ENCODE measurements at places on chromosomes 4 and X.

DNA sequence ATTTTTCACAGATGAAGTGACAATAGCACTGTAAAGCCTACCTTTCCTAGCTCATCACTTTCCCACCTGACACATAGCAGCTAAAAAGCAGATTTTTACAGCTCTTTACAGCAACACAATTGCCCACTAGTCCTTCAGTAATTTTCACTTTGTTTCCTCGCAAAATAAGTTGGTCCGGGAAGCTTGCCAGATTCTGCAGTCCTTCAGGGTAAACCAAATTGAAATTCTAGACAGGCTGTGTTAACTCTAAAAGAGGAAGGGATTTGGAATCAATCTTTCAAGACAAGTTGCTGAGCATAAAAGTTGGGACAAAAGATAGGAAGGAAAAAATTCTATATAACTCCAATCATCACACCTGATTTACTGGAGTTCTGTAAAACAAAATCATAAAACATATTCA is 8.7 kb downstream of the C1QTNF7 start:
- DNase-seq, result peak; percentile 57

DNA sequence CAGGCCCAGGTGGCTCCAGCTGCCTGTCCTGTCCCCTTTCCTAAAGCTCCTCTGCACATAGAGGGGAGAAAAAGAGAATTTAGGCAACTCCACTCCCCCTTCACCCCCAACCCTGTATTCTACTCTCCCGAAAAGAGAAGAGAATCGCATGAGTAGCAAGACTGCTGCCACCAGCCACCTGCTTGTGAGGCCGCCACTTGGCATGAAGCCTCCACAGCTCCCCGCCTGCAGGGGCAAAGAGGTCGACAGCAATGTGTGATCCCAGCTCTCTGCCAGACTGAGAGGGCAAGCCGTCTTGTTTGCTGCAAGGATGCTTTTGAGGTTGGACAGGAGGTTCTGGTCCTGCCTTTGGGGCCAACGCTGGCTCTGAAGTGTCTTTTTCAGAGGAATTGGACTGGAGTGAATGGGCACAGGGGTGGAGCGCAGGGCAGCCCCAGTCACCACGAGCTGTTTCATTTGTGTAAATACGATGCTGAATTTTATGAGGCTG is 77.1 kb downstream of the STARD8 start:
- no peak for DNase-seq

- no peak for DNase-seq
Observed at GRCh38 chr4:36332023-36332781, 50.8 kb downstream of the DTHD1 start.

GRCh38 chr4:145881989-145882388 is 56.6 kb downstream of the ZNF827 start:
- DNase-seq, result no peak

DNA sequence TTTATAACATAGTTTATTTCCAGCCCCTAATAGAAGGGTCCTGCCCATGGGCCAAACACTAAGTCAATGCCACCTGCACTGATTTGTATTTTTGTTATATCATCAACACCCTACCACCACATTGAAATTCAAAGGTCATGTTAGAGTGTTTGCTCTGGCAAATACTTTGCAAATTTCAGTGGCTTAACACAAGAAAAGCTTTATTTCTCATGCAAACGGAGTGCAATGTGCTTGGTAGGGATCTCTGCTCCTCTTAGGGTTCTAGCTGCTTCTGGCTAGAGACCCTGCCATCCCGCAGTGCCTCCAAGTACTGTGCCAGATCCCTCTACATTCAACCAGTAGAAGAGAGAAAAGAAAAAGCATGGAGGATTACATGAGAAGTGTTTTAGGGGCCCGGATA is 230.8 kb upstream of the TET2 start:
- DNase-seq, result no peak

DNA sequence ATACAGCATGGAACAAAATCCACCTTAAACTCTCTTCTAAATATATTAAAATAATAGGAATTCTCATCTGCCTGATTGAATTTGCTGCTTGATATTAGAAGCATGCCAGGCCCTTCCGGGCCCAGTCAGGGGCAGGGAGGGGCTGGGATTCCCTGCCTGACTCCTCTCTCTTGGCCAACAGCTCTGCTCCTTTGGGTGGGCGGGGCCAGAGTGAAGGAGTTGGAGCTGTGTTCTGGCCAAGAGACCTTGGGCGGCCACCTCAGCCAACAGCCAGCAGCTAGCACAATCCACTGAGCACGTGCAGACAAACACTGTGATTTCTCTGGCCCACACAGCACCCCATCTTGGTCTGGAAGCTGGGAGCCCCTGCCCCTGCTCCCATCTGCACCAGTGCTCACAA is 140.3 kb downstream of the PJA1 start:
- no peak for DNase-seq

- peak; percentile 83 for DNase-seq
Observed at GRCh38 chrX:129523079-129523911, at the start of gene SMARCA1. Gene SMARCA1 (minus strand): TSS chrX:129523490. CDS start chrX:129523370, 120 bp downstream.

GRCh38 chr4:126992910-126993309 is 639.8 kb upstream of the INTU start:
- DNase-seq, result no peak

- no peak for DNase-seq
Observed at GRCh38 chr4:183920512-183920911, 15.4 kb downstream of the STOX2 start.

DNA sequence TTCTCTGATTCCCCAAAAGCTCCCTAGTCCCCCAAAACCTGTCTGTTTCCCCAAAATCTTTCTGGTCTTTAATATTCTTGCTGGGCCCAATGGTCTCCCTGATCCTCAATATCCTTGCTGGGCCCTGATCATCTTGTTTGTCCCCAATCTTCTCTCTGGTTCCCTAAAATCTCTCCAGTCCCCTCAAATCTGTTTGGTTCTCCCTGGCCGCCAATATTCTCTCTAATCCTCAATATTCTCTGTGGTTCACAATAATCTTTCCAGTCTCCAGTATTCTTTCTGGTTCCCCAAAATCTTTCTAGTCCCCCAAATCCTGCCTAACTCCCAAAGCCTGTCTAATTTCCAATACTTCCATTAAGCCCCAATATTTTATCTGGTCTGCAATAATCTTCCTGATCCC is 18.5 kb downstream of the P2RY8 start:
- no peak for DNase-seq

- DNase-seq, result no peak
Observed at GRCh38 chr4:79922011-79922410, 151.0 kb downstream of the ANTXR2 start.

DNA sequence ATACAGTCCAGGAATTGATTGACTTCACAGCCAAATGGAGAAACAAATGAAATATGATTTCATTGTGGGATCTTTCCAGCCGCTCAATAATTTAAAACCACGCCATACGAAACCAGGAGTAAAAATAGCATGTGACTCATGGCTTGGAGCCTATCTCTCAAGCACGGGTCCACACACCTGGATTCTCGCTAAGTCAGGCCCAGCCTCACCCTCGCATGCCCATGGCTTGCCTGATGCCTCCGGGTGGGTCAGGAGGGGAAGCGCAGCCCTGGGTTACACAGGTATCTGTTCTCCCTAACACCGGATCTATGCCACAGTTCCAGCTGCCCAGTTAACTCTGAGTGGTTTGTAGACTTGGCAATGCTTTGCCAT is 5.6 kb upstream of the ABLIM2 start:
- no peak for DNase-seq

DNA sequence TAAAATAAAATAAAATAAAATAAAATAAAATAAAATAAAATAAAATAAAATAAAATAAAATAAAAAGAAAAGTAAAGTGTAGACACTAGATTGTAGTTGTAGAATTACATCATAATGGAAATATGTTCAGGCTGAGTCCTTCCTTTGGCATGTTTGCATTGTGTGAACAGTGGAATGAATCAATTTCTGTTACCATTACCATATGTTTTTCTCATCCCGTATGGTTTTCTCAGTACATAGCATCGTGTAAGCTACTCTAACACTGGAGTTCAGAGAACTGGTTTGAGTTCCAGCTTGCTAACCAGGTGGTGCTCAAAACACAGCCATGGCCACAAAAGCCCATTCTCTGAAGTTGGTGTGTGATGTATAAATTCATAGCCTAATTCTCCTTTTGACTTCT is 45.9 kb downstream of the USP11 start:
- no peak for DNase-seq

- peak; percentile 1 for DNase-seq
Observed at GRCh38 chrX:134144231-134144630, 92.8 kb upstream of the CCDC160 start.

- peak; percentile 1 for DNase-seq
Observed at GRCh38 chr4:75511841-75512240, 2.4 kb downstream of the RCHY1 start.

DNA sequence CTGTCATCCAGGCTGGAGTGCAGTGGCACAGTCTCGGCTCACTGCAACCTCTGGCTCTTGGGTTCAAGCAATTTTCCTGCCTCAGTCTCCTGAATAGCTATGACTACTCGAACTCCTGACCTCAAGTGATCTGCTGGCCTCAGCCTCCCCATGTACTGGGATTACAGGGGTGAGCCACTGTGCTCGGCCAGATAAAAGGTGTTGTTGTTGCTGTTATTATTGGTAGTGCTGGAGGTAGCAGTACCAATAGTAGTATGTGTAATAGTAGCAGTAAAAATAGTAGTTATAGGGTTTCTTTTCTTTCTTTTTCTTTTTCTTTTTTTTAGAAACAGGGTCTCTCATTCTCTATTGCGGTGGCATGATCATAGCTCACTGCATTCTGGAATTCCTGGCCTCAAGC is 592.1 kb downstream of the ARAP2 start:
- no peak for DNase-seq

- DNase-seq, result no peak
Observed at GRCh38 chrX:115472131-115472530, 88.8 kb upstream of the PLS3 start.

- DNase-seq, result no peak
Observed at GRCh38 chr4:110637408-110638088, 14.7 kb upstream of the PITX2 start.

- DNase-seq, result no peak
Observed at GRCh38 chrX:45710081-45710801, 509.6 kb upstream of the DIPK2B start.

DNA sequence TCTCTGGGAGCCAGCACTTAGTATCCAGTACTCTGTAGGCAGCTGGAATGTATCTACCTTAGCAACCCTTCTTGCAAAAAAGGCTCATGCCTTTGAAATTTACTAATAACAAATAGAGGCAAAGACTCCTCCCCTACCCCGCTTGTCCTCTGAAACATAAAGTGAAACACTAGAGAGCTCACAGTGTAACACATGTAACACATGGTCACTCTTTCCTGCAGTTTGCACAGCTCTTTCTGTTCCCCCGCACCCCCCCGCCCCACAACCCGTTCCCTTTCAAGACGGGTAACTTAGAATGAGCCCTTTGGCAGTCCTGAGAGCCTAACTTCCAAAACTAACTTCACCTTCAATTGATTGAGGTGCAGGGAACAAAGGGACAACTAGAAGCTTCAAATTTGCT is 6.0 kb upstream of the BCORL1 start:
- DNase-seq, result no peak

- DNase-seq, result no peak
Observed at GRCh38 chrX:134210465-134210864, 26.5 kb upstream of the CCDC160 start.

- DNase-seq, result no peak
Observed at GRCh38 chr4:3199653-3200422, 49.1 kb upstream of the MSANTD1 start.

- DNase-seq, result no peak
Observed at GRCh38 chrX:115341421-115341820, 51.9 kb downstream of the LUZP4 start.

GRCh38 chrX:46686003-46686645 is 72.8 kb downstream of the SLC9A7 start:
- DNase-seq, result no peak

- DNase-seq, result no peak
Observed at GRCh38 chrX:13033193-13033592, 11.2 kb downstream of the FAM9C start.

DNA sequence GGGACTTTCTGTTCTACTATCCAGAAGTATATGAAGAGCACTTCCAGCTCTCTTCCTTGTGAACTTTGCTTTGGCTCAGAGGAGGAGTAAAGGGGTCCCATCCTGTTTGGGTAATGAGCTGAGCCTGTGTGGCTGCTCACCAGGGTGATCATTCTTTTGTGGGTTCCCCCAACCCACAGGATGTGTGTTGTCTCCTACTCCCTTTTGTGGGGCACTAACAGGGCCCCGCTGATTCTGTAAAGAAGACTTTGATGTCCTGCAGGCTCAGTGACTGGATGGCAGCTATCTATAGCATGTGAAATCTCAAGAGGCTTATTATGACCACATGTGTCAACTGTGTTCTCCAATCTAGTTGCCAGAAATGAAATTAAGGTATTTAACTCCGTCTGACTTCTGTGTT is 40.8 kb downstream of the ZNF518B start:
- no peak for DNase-seq

- DNase-seq, result no peak
Observed at GRCh38 chr4:3244002-3244401, 5.0 kb upstream of the MSANTD1 start.

DNA sequence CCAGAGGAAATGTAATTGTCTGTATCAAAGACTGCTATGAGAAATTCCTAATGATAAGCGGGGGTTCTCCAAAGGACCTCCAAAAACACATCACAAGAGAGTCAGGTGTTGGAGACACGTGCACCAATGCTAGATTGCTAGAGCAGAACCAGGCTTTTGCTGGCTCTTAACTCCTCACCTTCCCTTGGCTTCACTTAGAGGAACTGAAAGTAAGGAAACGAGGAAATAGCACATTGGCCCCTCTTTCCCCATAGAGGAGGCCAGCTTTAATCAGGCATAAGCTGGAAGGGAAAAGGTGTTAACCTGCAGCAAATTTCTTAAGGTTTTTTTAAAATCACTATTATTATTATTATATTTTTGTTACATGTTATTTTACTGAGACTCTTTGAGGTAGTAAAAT is 13.6 kb downstream of the OTC start:
- DNase-seq, result no peak

- DNase-seq, result no peak
Observed at GRCh38 chr4:126372634-126373033, 1057.9 kb downstream of the FAT4 start.

DNA sequence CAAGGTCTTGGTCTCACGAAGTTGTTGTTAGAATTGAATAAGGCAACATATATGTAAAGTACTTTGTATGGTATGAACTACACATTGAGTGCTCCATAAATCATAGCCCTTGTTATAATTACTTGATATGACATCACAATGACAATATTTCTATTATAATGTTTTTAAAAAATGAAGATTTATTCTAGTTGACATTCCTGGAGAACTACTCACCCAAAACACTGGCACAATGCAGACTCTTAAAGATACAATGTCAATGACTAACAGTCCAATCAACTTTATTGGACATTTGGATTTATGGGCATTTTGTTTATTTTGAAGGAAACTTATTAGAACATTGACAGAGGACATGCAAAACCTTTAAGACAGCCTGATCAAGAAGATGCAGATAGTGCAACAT is 55.3 kb downstream of the ASB9 start:
- no peak for DNase-seq

DNA sequence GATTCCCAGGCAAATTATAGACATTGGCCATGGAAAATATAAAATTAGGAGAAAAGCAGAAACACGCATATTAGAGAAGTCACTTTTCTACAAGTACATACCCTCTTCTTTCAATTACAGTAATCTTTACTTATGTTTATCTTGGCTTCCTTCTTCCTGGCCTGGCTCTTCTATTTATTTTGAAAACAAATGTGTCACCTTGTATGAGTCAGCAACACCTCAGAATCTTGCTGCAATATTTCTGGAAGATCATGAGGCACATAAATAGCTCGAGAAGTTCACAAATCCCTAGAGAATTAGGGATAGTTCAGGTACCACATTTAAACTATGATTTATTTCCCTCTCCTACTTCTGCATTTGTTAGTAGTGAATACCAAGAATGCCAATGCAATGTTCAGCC is 124.6 kb downstream of the ANOS1 start:
- no peak for DNase-seq

GRCh38 chr4:123244137-123244536 is 152.5 kb upstream of the SPRY1 start:
- no peak for DNase-seq

Measured in spinal cord (tissue), 10 donors.